AG04449 (cell line): ENCODE measurements at places on chromosomes 1 and 21.

DNA sequence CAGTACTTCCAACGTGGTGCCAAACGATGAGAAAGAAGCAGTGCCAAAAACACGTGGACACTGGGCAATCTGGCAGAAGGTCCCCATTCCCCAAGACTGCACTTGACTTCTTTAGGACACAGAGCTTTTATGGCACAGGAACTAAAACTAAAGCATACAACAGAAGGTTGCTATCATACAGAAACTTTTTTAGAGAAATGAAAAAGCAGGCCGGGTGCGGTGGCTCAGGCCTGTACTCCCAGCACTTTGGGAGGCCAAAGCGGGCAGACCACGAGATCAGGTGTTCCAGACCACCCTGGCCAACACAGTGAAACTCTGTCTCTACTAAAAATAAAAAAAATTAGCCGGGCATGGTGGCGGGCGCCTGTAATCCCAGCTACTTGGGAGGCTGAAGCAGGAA, 43.0 kb downstream of the GNB1 start:
- no peak for DNase-seq

DNA sequence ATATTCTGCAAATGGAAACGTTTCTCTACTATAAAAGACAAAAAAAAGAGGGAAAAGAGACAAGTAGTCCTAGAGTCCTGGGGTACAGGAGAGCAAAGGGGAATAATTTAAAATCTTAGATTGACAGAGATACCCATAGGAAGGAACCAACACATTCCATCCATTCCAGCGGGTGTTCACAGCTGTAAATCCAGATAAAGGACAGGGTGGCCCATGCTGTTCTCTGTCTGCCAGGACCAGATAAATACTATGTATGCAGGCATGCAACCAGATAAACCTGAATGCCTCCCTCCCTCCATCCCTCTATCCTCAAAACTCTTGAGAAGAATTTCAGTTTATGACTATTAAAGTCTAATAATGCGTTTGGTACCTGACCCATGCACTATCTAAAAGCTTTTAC, 131.8 kb downstream of the PTPN14 start:
- DNase-seq, result no peak

DNA sequence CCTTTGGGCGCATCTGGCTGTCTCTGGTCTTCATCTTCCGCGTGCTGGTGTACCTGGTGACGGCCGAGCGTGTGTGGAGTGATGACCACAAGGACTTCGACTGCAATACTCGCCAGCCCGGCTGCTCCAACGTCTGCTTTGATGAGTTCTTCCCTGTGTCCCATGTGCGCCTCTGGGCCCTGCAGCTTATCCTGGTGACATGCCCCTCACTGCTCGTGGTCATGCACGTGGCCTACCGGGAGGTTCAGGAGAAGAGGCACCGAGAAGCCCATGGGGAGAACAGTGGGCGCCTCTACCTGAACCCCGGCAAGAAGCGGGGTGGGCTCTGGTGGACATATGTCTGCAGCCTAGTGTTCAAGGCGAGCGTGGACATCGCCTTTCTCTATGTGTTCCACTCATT, 2.2 kb upstream of the GJB4 start:
- no peak for DNase-seq

GRCh38 chr1:18619467-18619835, 11.2 kb upstream of the PAX7 start:
- DNase-seq, result no peak

DNA sequence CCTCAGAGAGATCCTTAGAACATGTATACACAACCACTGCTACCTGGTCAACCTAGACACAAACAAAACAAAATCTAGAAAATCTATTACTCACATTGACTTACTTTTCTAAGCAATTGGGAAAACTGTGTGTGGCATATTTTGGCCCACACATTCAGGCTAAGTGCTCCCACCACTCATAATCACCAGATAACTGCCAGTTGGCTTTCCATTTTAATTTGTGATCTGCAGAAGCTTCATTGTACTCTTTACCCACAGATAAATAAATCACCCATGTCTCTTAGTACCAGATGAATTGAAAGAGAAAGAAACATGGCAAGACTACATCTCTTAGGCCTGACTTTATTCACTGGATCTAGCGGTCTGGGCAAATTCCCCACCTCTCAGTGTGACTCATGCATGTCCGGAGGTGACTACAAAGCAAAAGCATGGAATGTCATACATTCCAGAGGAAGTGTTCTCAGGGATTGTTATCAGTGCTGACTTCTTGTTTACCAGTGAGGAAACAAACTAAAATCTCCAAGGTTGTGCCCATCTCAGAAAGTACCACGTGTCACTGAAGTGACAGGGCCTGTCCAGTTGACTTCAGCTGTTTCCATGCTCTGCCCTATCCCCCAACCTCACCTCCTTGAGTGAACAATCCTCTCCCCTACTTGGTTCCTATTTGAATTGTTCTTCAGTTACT, 52.4 kb upstream of the BCL10 start:
- peak; percentile 95 for DNase-seq

- no peak for DNase-seq
These were observed 82.9 kb downstream of the TMEM53 start for GRCh38 chr1:44591381-44591780.

GRCh38 chr1:20063861-20064292, 6.1 kb upstream of the PLA2G5 start:
- peak; percentile 36 for DNase-seq

- no peak for DNase-seq
These were observed 15.0 kb upstream of the ALPL start for GRCh38 chr1:21494196-21494595.

DNA sequence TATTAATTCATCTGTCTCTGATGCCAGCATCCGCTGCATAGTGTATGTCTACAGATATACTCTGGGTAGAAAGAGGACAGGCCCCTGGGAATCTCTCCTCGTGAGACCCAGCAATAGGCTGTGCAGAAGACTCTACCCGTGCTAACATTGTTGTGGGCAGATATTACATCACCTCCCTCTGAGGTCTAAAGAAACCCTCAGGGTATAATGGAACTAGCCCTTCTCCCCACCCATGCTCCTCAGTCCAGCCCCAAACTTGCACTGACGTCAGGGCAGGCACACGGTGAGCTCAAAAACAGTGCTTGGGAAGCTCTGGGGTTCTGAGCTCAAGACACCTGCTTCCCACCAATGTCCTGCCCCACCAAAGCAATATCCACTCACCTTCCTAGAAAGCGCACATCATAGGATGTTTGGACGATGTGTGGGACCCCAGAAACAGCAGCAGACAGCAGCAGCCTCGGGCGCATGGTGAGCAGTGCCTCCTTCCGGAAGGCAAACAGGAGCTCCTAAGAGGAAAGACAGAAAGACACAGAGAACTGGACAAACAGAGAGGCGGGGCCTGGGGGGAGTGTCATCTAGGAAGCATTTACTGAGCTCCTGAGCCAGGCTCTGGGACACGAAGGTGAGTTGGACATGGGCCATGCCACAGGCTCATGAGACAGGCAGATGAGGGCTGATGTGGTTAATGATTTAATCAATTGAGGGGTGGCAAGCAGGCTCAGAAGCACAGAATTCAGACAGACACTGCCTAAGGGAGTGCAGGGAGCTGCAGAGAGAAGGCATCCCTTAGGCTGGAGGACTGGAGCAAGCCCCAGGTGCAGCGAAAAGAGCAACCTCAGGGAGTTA, 4.8 kb downstream of the OVGP1 start:
- no peak for DNase-seq

DNA sequence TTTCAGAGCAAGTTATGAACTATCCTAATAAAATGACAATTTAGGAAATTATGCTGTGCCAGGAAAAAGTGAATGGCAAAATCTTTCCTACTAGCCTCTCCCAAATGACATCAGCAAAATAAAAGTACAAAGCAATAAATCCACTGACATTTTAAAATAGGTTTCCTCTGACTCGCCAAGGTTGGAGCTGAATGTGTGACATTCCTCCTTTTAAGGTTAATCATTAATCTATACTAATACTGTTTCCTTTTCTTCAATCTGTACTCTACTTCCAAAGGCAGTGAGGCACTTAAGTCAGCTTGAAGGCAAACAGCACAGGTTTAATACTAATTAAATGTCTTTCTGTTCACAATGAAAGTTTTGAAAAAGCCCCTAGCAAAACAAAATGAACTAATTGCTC, 15.7 kb downstream of the RNF19B start:
- no peak for DNase-seq

DNA sequence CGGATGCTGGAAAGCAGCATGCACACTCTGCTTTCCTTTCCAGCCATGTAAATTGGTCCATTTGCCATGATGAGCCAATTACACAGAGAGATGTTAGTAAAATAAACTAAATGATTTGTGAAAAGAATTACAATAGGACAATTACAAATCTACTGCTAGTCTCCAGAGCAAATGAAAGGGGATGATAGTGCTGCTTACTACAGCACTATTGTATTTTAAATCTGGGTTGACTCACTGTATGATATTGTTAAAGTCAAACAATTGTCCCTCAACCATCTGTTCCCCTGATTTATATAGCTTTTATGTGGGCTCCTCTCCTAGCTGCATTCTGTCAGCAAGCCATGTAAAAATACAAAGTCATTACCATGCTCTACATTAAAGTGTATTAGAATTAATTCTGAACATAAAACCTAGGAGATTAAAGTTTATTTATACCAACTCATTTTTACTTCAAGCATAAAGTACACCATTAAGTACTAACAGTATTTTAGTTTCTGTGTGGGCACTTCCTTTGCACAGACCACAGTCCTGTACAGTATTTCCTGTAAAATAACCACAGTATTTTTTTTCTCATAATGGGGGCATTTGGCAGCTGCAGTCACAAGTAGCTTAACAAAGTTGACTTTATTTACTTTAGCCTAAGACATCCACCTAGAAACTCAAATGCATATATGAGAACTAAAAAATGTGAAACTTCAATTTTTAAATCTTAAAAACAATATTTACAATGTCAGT, 135.8 kb downstream of the VAV3 start:
- DNase-seq, result no peak

DNA sequence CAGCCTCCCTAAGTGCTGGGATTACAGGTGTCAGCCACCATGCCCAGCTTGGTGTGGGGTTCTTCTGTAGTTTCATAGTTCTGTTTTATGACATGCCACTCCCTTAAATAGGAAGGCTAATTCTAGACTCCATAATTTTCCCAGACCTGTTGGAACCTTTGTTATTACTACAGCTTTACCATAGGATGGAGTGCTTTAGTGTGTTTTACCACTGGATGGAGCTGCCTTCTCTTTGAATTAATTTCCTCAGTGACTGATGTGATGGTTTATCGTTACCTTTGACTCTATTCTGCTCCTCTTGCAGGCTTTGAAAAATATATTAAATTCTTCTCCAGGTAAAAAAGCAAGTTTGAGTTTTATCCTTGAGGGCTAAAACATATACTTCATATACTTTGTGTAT, 84.6 kb upstream of the NEK7 start:
- DNase-seq, result no peak

GRCh38 chr1:93317207-93317606, 28.5 kb upstream of the DR1 start:
- no peak for DNase-seq

DNA sequence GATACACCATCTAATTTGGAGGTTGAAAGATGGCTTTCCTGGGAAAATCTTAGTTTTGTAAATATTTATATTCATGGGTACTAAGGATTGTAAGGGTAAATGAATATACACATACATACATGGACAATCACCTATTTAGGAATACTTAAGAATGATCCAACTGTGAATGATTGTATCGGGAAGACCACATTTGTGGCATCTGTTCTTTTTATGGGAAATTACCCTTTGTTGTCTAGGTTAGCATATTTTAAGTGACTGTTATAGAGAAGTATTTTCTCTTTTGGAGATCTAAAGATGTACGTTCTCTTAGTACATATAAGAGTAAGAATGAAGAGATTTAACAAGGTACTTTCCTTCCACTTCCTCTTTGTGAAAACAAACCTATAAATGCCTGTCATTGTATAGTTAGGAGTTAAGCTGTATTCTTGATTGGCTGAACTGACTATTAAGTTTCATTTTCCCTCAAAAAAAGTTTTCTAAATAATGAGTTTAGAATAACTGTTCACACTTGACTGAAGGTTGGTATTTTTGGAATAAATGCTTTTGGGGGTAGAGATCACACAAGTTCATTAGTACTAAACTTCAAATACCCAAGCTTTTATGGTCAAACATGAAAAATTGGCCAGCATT, 26.7 kb downstream of the SNX7 start:
- DNase-seq, result no peak

DNA sequence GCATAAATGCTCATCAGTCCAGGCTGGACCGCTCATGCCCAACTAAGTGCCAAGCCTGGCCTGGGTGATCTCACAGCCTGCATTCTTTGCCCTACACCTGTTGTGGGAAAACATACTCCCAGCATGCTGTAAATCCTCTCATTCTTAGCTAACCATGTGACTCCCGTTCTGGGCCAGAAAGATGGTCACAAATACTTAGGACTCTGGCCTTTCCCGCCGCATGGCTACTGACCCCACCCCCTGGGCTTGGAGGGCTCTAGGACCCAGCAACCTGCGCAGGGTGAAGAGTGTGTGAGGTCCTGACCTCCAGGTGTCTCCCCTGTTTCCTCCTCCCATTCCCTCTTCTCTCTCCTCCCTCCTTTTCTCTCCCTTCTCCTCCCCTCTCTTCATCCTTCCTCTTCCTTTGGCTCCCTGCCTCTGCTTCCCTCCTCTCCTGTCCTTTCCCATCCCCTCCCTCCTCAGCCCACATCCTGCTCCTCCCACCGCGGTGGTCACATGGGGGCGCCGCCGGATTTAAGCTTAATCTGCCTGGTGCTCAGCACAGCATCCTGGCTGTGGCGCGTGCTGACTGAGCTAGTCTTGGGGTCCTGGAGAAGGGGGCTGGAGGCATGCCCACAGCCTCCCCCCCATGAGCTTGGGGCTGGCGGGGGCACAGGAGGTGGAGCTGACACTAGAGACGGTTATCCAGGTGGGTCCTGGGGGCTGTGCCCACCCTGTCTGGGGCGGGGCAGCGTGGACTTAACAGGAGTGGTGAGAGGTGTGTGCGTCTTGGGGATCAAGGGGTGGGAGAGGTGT, at the start of gene CROCC:
CROCC (plus strand) TSS at position 541 of the 795 bp plus-strand sequence; CDS start at position 629, 88 bp downstream.
- DNase-seq, result no peak

- no peak for DNase-seq
These were observed 18.7 kb downstream of the EPHB2 start for GRCh38 chr1:22729400-22729773.

- no peak for DNase-seq
These were observed 50.2 kb downstream of the LPAR3 start for GRCh38 chr1:84842748-84843231.

- no peak for DNase-seq
These were observed 12.4 kb downstream of the NEXN start for GRCh38 chr1:77900687-77901293.

DNA sequence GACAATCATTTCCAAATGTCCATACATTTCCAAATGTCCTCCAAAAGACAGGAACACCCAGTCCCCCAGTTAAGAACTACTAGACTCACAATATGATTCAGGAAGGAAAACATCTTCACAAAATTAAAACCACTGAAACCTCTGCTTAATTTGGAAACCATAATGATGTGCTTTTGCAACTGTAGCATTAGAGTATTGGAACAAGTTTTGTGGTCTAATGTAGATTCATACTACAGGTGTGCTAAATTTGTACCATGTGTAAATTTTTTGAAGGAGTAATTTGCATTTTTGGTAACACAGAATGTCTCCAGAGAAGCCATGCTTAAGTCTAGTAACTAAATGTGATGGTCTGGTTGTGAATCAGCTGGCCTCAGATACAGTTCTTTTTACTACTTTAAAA, 129.6 kb downstream of the DPYD start:
- no peak for DNase-seq

- DNase-seq, result no peak
These were observed 45.7 kb downstream of the ZC3H11B start for GRCh38 chr1:219566951-219567947.
